Esophagus muscularis mucosa (tissue), 4 donors: ENCODE measurements at places on chromosomes 5 and 9.

DNA sequence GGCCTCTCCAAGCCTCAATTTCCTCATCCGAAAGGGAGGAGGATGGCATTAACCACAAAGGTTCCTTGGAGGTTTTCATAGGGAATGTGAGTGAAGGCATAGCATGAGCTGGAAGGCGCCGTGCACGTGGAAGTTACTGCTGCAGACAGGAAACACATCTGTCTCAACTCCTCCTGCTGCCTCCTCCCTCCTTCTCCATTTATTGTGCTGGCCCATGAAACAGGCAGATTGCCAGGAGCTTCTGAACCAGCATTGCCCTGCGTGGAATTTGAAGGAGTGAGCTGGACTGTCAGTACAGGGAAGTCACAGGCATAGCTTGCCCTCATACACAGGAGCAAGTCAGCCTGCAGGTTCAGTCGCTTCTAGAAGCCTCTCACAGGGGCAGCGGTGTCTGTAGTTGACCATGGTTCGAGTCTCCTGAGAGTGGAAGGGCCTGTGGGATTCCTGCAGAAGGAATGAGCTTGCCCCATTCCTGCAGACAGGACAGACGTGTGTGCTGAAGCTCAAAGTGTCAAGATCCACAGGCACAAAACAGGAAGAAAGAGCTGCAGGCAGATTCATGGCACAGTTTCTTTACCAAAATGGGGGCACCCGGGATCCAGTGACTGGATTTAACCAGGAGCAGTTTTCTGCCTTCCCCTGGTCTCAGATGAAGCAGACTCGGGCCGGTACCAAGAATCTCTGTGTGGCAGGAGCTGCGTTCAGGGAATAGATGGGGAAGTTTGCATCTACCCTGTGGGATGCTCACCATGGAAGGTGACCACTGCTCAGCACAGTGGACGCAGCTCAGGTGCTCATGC lies 48.7 kb upstream of the CTSL start:
- peak; percentile 91 for DNase-seq
- peak overlapping the region; percentile 3 for H3K27ac ChIP-seq
- H3K27me3 ChIP-seq = no peaks in the 10 kb centered on the region

- no peaks in the 10 kb centered on the region for H3K27me3 ChIP-seq
- H3K36me3 ChIP-seq = no peaks in the 10 kb centered on the region
- H3K4me3 ChIP-seq = no peak overlapping the region
- no peak overlapping the region for H3K27ac ChIP-seq
- no peaks in the 10 kb centered on the region for H3K4me1 ChIP-seq
These were observed 498.1 kb upstream of the ZNF608 start for GRCh38 chr5:125244531-125244930.

GRCh38 chr5:146076455-146076854 lies 28.9 kb downstream of the PLAC8L1 start:
- H3K27ac ChIP-seq = no peak overlapping the region
- no peaks in the 10 kb centered on the region for H3K27me3 ChIP-seq
- H3K4me3 ChIP-seq = no peak overlapping the region
- H3K4me1 ChIP-seq = no peaks in the 10 kb centered on the region
- no peak for DNase-seq
- H3K36me3 ChIP-seq = no peaks in the 10 kb centered on the region

DNA sequence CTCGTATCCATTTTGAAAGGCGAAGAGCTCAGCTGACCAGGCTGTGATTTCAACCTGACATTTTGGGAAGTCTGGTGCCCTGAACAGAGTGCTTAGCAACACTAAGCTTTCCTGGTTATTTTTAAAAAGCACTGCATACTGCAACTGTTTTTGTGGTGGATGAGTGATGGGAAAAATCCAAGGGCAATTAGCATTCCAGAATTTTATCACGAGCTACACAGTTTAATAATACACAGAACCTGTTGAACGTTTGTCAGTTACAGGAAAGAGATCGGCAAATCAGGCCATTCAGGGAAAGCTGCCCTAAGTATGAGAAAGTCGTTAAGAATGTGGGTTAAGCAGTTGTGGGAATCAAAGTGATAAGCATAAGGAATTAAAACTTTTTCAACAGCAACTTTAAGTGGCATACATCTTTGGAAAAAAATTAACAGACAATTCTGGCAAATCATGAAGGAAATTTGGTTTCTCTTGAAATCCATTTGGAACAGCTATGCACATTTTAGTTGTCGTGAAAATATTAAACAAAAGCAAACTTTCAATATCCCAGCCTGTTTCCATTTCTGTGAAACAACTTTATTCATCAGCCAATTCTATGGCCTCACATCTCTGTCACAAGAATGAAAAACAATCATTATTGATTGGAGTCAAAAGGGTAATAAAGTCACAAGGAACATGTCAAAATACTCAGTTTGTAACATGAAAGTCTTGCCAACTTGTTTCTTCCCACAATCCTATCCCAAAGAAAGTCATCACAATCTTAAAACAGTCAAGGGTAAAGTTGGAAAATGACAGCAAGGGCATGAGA lies 25.7 kb downstream of the PUM3 start:
- H3K36me3 ChIP-seq = no peaks in the 10 kb centered on the region
- peaks cover 33% of the 10 kb centered on the region for H3K4me1 ChIP-seq

- H3K27me3 ChIP-seq = no peaks in the 10 kb centered on the region
- no peak overlapping the region for H3K27ac ChIP-seq
- H3K36me3 ChIP-seq = no peaks in the 10 kb centered on the region
- H3K4me3 ChIP-seq = no peak overlapping the region
- no peak for DNase-seq
- H3K4me1 ChIP-seq = peaks cover 20% of the 10 kb centered on the region
These were observed 137.1 kb upstream of the ZNF366 start for GRCh38 chr5:72644296-72644695.

GRCh38 chr5:73405691-73406090 lies 42.9 kb downstream of the FOXD1 start:
- H3K4me1 ChIP-seq = no peaks in the 10 kb centered on the region
- no peaks in the 10 kb centered on the region for H3K27me3 ChIP-seq
- no peak overlapping the region for H3K4me3 ChIP-seq
- H3K36me3 ChIP-seq = no peaks in the 10 kb centered on the region
- no peak for DNase-seq
- no peak overlapping the region for H3K27ac ChIP-seq
